ENCODE measurements at places on chromosomes 6 and 20. TPM values are rescaled to one million over a fixed set of nuclear protein-coding genes. Genes with fewer than 3 reads are reported as not detected.

- DNase-seq = no peak
Observed at GRCh38 chr20:43188861-43189553, 699 bp downstream of the PTPRT start.

DNA sequence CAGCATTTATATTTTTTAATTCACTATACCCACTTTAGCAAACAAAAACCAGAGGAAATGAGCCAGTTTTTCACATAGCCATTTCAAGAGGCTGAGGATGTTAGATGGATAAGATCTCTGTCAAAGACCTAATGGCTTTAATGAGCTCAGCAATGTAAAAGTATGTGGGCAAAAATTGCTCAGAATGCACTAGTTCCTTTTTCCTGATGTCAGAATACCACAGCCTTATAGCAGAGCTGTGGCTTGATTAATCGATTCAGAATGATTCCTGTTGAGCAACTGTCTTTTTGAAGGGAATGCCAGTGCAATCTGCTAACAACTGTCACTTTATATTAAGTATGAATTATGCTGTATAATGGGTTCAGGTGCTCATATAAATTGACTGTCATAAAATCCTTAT is 100.6 kb upstream of the HIVEP1 start:
- no peak for DNase-seq

DNA sequence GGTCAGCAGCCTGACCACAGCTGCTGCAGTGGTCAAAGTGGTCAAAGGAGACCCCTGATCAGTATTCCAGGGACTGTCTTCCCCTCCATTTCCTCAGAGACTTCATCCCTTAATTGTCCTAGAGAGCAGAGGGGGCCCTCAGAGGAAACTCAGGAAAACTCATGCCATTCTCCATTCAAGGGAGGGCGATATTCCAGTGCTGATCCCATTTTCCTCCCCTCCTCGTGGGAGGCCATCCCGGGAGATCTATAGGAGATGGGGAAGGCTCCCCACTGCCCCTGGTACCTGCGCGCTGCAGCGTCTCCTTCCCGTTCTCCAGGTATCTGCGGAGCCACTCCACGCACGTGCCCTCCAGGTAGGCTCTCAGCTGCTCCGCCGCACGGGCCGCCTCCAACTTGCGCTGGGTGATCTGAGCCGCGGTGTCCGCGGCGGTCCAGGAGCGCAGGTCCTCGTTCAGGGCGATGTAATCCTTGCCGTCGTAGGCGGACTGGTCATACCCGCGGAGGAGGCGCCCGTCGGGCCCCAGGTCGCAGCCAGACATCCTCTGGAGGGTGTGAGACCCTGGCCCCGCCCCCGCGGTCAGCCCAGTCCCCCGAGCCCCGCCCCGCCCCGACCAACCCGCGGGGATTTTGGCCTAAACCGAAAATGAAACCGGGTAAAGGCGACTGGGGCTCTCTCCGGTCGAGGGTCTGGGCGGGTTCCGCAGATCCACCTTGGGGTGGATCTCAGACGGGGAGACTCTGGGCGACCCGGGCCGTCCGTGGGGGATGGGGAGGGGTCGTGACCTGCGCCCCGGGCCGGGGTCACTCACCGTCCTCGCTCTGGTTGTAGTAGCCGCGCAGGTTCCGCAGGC is 878 bp downstream of the HLA-C start:
- DNase-seq = peak; percentile 23

DNA sequence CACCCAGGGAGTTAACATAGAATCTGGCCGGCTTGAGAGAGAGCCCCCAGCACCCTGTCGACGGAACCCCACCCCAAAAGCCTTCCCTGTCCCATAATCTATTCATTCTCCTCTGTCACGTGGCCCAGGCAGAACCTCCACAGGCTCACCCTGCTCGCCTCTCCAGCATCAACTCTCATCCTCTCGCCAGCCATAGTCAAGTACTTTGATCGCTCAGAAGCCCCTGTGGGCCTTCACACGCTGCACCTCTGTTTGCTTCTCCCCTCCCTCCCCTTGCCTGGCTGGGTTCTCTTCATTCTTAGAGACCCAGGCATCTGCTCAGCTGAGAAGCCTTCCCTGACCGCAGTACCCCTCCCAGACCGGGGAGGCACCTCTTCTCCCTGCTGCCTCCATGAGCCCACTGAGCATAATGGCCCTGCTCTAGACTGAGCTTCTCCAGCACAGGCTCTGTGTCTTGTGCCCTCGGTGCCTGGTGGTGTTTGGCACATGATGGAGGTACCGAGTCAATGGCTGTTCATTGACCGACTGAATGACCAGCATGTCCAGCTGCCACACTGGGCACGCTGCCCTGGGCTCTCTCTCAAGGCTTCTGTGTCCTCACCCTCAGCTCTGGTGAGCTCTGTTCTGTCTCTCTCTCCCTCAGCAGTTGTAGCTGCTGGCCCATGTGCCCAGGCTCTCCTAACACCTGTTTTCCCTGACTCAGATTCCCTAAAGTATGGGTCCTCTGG is 33.7 kb downstream of the PKIG start:
- DNase-seq = no peak

GRCh38 chr6:115898246-115898645 is 162.4 kb downstream of the FRK start:
- DNase-seq = no peak

DNA sequence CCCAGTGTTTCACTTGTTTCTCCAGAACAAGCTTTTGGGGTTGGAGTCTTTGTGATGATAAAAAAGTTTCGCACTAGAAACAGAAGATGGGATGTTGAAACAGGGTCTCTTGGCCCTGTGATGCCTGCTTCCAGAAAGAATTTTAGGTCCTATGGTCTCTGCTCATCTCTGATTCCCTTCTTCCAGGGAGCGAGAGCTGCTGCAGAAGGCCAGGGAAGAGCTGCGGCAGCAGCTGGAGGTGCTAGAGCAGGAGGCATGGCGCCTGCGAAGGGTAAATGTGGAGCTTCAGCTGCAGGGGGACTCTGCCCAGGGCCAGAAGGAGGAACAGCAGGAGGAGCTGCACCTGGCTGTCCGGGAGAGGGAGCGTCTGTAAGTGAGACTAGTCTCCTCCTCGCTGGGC is 18.3 kb downstream of the CEP250 start:
- no peak for DNase-seq

GRCh38 chr20:13474467-13474866 is 164.3 kb downstream of the TASP1 start:
- DNase-seq = no peak

Gene DSE
- total RNA-seq = 35.1 TPM

Gene LINC00237
- total RNA-seq = not detected

All from testis (tissue), 5 donors.